ENCODE measurements at places on chromosomes 1 and 21. TPM values are rescaled to one million over a fixed set of nuclear protein-coding genes. Genes with fewer than 3 reads are reported as not detected.

The GBP4 gene
- 23.2 TPM for total RNA-seq

The DNM3 gene
- 0.96 TPM for total RNA-seq

The CLDN17 gene
- not detected for total RNA-seq

The CCDC185 gene
- not detected for total RNA-seq

The TNFRSF8 gene
- total RNA-seq: 18.6 TPM

The DYNLT5 gene
- not detected for total RNA-seq

The IL6R gene
- 17.3 TPM for total RNA-seq

The PARS2 gene
- 3.1 TPM for total RNA-seq

The TDRD5 gene
- not detected for total RNA-seq

The CAPZB gene
- 381 TPM for total RNA-seq

The TNNT2 gene
- total RNA-seq: not detected

The TRAF3IP3 gene
- 107 TPM for total RNA-seq

The GCSAML gene
- not detected for total RNA-seq

The MAD2L2 gene
- total RNA-seq: 88.3 TPM

The YIPF1 gene
- 22.4 TPM for total RNA-seq

The IFI44L gene
- 79.2 TPM for total RNA-seq

The PPOX gene
- total RNA-seq: 26.0 TPM

The MIXL1 gene
- total RNA-seq: not detected

The TMEM79 gene
- 9.1 TPM for total RNA-seq

All from activated naive CD4-positive, alpha-beta T cell treated with anti-CD3 and anti-CD28 coated beads for 36 hours (primary cell).